ENCODE measurements at places on chromosomes 1 and 21. TPM values are rescaled to one million over a fixed set of nuclear protein-coding genes. Genes with fewer than 3 reads are reported as not detected.
A peak's percentile ranks its signal among the peaks of the same experiment; 100 is the strongest.

Gene OR2T1
- total RNA-seq = not detected

Gene VWA1
- 0.97 TPM for total RNA-seq

Gene FLG2
- total RNA-seq = not detected

GRCh38 chr1:207754974-207755700, 3.3 kb downstream of the CD46 start:
- no peak overlapping the region for H3K4me3 ChIP-seq
- no peak overlapping the region for H3K27ac ChIP-seq
- no peak for DNase-seq
- peaks cover 20% of the 10 kb centered on the region for H3K4me1 ChIP-seq
- no peaks in the 10 kb centered on the region for H3K27me3 ChIP-seq

GRCh38 chr1:37636435-37636834, 1.7 kb upstream of the RSPO1 start:
- H3K4me1 ChIP-seq = no peaks in the 10 kb centered on the region
- no peaks in the 10 kb centered on the region for H3K36me3 ChIP-seq
- no peak overlapping the region for H3K27ac ChIP-seq
- H3K27me3 ChIP-seq = peaks cover 7% of the 10 kb centered on the region
- no peak overlapping the region for H3K4me3 ChIP-seq
- no peak for DNase-seq

DNA sequence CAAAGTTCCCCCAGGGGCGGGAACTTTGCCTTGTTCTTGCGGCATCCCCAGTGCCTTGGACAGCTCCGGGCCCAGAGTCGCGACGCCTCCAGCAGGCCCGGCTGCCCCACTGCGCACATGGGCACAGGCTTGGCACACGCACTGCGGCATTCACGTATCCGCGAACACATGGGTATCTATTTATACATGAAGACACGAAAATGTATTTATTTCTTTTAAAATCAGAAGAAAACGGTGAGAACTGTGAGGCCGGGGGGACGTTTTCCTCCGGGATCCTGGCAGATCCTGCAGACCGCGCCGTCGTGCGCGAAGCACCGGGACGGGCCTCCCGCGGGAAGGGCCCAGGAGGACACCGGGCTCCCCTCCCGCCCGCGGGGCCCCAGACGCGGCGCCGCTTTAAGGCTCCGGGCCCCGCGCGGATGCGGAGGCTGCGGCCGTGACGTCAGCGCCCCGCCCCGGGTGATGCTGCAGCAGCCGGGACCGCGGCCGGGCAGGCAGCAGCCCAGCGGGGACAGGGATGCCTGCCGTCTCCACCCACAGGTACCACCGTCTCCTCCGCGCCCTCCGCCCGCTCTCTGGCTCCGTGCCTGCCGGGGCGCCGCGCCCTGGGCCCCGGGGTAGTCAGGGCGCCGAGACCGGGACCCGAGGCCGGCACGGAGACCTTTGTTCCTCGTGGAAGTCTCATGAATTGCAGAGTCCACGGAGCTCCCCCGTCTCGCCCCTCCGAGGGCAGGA, at the start of gene SLC45A1:
Gene SLC45A1, plus strand, starts transcription at position 468 of the 735 bp plus-strand sequence. CDS start 6,216 bp downstream, outside the sequence.
- H3K27me3 ChIP-seq = peaks cover 8% of the 10 kb centered on the region
- DNase-seq = peak; percentile 76
- H3K27ac ChIP-seq = peak within 1 kb of the TSS; percentile 19

- no peak overlapping the region for H3K27ac ChIP-seq
- DNase-seq = peak; percentile 56
- no peaks in the 10 kb centered on the region for H3K36me3 ChIP-seq
- no peaks in the 10 kb centered on the region for H3K27me3 ChIP-seq
- H3K4me3 ChIP-seq = no peak overlapping the region
- H3K4me1 ChIP-seq = no peaks in the 10 kb centered on the region
Measured at GRCh38 chr1:76330991-76331603, 256.6 kb downstream of the ST6GALNAC3 start.
